ENCODE measurements at places on chromosomes 4 and X.

- no peak for DNase-seq
Measured at GRCh38 chr4:172207258-172207657, 394.1 kb downstream of the GALNTL6 start.

GRCh38 chr4:72505314-72505744, 63.7 kb downstream of the ADAMTS3 start:
- DNase-seq: no peak

- no peak for DNase-seq
Measured at GRCh38 chr4:54909961-54910360, 215.4 kb downstream of the KDR start.

DNA sequence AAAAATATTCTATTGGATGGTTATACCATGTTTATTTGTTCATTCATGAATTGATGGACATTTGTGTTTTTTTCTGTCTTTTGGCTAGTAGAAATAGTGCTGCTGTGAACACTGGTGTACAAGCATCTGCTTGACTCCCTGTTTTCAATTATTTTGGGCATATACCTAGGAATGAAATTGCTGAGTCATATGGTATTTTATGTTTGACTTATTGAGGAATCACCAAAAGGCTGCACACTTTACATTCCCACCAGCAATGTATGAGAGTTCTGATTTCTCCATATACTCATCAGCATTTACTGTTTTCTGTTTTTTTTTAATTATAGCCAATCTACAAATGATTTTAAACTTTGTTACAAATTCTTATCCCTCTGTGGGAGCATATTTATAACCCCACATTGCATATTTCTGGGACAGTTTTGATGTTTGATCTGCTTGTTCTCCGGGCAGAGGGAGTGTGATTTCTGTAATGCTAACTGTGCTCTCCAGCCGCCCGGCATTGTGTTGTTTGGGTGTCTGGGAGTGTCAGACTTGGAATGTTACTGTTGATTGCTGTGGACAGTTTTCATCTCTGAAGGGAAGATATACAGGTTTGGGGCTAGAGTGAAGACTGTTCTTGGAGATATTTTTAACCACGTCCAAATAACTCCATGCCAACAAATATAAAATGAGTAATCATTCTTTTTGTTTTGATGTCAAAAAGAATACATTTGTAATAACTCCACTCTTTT, 60.5 kb upstream of the PGRMC2 start:
- DNase-seq: no peak

DNA sequence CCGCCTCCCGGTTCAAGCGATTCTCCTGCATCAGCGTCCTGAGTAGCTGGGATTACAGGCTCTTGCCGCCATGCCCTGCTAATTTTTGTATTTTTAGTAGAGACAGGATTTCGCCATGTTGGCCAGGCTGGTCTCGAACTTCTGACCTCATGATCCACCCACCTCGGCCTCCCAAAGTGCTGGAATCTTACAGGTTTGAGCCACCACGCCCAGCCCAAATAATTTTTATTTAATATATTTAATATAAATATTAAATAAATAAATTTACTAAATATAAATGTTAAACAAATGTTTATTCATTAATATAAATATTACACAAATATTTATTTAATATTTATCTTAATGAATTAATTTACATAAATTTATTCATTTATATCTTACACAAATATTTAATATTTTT, 120.2 kb downstream of the SHOX start:
- no peak for DNase-seq

- DNase-seq: no peak
Measured at GRCh38 chrX:48741834-48742233, 19.7 kb upstream of the GLOD5 start.

DNA sequence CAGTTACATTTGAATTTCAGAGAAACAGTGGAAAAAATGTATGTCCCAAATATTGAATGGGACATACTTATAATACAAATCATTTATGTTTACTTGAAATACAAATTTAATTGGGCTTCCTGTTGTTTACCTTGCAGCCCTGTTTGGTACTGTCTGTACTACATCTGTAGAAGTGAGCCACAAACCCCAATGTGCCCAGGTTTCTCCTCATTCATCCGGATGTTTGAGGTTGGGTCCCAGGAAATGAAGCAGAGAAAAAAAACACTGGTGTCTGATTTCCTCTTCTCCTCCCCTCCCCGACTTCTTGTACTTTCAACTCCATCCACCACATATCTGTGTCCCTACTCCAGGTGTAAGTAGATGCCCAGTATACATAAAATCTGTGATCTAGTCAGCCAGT, 27.1 kb upstream of the SCRG1 start:
- DNase-seq: no peak

GRCh38 chr4:54556587-54556986, 101.2 kb upstream of the KIT start:
- DNase-seq: no peak

- no peak for DNase-seq
Measured at GRCh38 chr4:139229534-139230039, 50.4 kb downstream of the MGARP start.

- no peak for DNase-seq
Measured at GRCh38 chrX:120428309-120428708, 40.8 kb downstream of the LAMP2 start.

DNA sequence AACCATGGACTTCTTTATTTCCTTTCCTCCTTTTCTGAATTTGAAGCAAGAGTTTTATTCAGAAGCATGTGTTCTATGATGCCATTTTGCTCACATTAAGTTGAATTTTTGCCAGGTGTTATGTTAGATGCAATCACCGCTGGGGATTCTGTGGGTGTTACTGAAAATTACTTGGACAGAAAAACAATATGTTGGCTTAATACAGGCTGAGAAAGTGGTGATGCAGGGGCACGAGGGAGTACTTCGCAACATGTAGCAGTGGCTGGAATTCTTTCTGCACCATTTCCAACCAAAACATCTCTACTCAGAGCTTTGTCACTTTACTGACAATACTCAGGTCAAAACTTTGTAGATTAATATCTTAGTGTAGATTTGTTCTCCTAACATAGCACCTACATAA, 109.2 kb upstream of the PCDH18 start:
- DNase-seq: peak; percentile 39

GRCh38 chrX:78945186-78945912, at the start of gene P2RY10:
Gene P2RY10 (plus strand): TSS chrX:78945391. CDS start chrX:78960521, 15,130 bp downstream.
- DNase-seq: no peak

GRCh38 chrX:9341291-9342201, 123.3 kb upstream of the TBL1X start:
- DNase-seq: peak; percentile 81

DNA sequence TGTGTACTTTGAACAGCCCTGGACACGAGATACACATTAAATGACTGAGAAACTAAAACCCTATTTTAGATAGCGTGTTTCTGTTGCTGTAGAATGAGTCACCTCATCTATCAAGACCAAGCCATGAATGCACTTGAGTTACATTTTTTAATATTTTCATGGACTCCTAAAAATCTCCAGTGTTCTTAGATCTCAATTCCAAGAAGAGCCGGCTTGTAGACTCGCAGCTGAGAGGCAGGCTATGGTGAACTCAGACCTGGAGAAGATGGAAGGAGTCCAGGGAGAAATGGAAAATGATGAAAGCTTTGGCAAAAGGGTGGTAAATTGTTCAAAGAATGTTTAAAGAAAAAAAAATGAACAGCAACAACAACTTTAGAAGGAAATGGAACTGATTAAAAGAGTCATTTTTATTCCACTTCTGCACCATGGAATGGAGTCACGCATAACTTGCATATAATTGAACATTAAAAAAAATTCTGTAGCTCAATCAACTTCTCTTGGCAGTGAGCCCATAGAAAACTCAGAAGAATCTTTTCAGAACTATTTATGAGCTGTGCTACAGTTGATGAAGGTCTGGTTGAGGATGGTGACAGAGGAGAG, 129.8 kb downstream of the MXRA5 start:
- DNase-seq: no peak

DNA sequence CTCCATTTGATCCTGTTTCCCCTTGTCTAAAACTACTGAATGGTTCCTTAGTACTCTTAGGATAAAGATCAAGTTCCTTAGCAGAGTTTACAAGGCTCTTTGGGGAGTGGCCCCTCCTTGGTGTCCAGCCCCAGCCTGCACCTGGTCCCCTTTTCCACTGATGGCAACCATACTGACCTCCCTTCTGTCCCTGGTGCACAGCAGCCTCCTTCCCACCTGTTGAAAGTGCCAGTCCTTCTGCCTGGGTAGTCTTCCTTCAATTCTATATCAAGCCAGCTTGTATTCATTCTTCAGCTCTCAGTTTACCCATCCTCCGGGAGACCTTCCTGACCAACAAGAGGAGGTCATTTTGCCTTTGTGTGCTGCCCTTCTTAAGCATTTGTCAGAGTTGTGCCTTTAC, 30.4 kb upstream of the NMU start:
- DNase-seq: no peak

- DNase-seq: no peak
Measured at GRCh38 chr4:8215001-8215427, 15.9 kb downstream of the SH3TC1 start.

DNA sequence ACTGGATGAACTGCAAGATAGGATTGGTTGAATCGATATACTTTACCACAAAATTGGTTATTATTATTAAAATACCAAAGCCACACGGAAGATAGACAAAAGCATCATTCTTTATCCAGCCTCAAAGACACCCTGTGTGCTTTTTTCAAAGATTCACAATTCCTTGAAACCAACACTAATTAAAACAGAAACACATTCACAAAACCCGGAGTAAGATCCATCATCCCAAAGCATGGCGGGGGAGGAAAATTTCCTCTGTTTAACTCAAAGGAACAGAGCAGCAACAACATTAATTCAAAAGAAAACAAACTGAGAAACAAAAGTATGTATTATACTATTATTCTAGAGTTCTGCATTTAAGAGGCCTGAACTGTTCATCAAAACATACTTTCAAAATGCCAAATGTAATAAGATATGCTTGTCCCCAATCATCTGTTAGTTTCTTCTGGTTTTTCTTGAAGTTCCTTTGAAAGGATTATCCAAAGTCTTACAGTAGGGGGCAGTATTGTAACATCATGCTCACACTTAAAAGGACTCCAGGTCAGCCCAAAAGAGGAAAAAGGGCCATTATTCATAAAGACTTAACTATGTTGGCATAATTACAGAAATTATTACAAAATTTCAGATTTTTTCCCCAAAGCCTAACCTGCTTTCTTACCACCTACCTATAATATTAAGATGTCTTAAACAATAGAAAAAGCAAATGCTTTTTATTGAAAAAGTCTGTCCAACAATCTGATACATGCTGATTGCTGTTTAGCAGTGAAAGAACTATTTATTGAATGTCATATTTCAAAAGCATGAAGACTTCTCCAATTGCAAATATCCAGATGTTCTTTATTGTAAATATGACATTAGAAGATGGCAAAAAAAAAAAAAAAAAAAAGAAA, 168.7 kb downstream of the SCFD2 start:
- no peak for DNase-seq

GRCh38 chr4:40486534-40486933, 143.1 kb downstream of the RBM47 start:
- no peak for DNase-seq

DNA sequence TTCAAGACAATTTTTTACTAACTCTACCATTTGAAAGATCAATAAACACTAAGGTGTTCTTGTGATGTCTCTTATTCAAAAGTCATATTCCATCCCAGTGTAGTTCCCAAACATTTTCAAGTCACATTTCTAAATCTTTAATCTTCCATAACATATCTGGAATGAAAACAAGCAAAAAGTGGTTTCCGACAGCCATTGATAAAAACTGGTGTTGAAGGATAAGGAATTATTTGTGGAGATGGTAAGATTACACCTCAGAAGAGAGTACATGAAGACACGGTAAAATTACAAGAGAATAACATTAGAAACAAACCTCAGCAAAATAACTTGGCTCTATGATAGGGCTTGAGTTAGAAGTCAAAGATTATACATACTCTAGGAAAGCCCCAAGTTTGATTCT, 4.3 kb downstream of the CHIC2 start:
- DNase-seq: no peak

- no peak for DNase-seq
Measured at GRCh38 chrX:810186-810585, 179.6 kb downstream of the SHOX start.

DNA sequence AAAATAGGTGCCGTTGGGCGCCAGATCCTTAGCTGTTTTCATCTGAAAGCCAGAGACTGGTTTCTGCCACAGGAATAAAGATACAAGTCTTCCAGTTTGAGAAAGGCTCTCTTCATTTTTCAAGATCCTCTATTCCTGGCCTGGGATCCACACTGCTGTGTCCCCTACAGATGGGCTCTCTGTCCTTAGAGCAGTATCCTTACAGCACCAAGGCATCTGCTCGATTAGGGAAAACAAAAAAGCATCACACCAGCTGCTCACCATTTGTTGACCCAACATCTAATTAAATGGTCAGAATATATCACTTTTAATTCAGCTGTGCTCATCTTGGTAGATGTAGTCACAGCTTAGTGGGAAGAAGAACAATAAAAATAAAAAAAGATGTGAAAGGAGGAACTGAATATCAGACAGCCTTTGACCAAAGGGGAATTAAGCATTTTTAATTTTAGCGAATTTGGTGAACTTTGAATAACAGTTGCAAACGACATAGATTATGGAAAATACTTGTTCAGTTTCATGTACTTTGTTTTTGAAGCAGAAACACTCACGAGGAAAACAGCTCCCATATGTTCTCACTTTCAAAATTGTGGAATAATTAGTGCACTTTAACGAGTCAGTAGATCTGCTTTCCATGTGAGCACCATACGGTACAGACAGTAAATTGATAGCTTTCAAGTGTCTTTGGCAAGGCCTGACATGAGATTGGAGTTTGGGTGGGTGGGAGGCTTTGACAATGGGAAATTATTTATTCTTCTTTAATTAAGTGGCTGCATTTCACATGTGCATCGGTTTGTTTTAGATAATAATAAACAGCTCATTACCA, 148.4 kb upstream of the CLNK start:
- no peak for DNase-seq

GRCh38 chrX:25012793-25013631, 2.8 kb downstream of the ARX start:
- no peak for DNase-seq

- DNase-seq: no peak
Measured at GRCh38 chr4:156193800-156194199, 240.1 kb upstream of the CTSO start.

DNA sequence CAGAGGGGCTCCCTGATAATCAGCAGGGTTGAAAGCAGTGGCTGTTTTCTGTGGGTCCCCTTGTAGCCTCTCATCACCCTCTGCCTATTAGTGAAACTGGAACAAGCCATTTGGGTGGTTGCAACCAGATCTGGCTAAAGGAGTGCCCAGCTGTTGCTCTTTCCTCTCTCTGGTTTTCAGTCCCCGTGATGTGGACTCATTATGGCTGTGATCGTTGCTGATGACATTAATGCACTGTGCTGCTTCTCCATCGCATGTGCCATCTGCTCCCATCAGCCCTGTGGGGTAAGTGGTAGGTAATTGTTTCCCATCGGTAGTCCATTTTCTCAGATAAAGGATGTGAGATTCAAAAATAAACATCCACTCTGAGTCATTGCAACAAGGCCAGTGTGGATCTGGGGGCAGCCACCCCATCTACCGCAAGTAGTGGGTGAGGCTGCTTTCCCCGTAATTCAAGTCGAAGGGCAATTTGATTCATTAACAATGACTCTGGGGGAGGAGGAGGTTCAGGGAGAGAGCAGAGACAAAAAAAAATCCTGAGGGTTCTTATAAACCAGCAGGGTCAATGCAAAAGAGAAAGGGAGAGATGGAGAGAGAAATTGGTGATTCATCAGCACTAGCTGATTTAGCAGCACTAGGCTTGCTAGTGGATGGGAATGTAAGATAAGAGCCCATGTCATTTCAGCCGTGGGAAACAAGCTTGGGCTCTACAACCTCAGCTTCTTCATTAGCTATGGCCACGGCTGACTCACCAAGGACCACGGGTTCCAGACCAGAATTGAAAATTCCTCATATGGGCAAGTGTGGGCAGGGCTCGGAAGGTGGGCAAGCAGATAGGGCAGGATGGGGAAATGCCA, 357.8 kb downstream of the MID1IP1 start:
- no peak for DNase-seq

All from Right ventricle myocardium superior (tissue), 1 donor.